ENCODE measurements at places on chromosomes 16 and 17. TPM values are rescaled to one million over a fixed set of nuclear protein-coding genes. Genes with fewer than 3 reads are reported as not detected.

PPP1R1B gene
- total RNA-seq = 0.39 TPM

GRCh38 chr17:68740555-68741447 is 139.6 kb upstream of the FAM20A start:
- no peaks in the 10 kb centered on the region for H3K4me1 ChIP-seq
- no peak overlapping the region for H3K4me3 ChIP-seq
- H3K27ac ChIP-seq = no peak overlapping the region
- no peaks in the 10 kb centered on the region for H3K36me3 ChIP-seq
- no peaks in the 10 kb centered on the region for H3K27me3 ChIP-seq

DNA sequence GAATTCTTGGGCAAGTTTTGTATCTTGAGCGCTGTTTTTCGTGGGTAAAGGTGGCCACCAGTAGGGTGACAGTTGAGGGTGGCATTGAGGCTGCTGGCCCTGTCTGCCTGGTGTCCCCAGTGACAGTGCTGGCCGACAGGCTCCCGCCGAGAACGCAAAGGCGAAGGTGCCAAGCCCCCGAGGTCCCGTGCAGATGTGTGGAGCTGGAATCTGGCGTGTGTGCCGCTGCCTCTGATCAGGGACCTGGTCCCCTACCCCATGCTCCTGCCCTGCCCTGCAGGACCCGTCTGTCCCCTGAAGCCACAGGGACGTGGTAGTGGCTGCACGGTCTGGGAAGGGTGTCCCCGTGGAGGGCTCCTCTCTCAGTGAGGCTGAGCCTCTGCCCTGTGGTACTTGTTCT is 3.5 kb downstream of the UBE2I start:
- H3K36me3 ChIP-seq = peaks cover 21% of the 10 kb centered on the region
- peaks cover 24% of the 10 kb centered on the region for H3K4me1 ChIP-seq
- no peak overlapping the region for H3K27ac ChIP-seq
- H3K27me3 ChIP-seq = no peaks in the 10 kb centered on the region
- H3K4me3 ChIP-seq = no peak overlapping the region
- no peak for DNase-seq

DNA sequence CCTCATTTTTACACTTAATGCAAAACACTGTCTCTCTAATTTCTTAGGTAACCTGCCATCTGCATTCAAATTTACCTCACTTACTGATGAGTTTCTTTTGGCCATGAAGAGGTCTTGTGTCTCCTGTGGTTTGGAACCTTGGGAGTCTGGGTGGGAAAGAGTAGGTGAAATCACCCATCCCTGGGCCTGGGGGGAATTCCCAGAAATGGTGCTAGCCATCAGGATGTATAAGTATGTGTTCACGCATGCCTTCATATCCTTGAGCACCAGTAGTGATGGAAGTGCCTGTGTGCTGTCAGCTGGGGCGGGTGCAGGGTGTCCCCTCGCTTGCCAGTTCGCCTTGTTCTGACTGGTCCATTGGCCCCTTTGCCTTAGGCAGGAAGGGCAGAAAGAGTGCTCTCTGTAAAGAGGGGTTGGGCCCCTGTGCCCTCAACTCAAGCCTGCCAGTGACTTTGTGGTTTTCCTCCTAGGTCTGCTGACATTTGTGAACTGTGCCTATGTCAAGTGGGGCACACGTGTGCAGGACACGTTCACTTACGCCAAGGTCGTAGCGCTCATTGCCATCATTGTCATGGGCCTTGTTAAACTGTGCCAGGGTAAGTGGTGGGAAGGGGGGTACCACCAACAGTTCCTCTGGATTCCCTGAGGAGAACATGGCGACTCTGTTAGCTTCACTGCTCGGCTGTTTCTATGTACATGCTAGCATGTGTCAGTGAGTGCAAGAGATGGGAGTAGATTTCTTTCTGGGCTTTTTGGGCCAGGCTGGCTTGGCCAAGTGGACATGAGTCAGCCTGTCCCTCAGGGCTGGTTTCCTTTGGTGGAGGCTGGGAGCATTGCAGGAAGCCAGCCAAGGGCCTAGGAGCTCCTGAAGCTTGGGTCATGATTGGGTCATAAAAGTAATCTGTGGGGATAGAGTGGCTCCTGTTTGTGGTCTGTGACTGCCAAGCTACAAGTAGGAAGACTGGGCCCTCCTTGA is 23.2 kb downstream of the SLC7A6OS start:
- peak; percentile 65 for DNase-seq
- peaks cover 17% of the 10 kb centered on the region for H3K4me1 ChIP-seq
- H3K27ac ChIP-seq = no peak overlapping the region
- H3K27me3 ChIP-seq = no peaks in the 10 kb centered on the region
- peaks cover 27% of the 10 kb centered on the region for H3K36me3 ChIP-seq

GRCh38 chr17:15930426-15930825 is 14.5 kb upstream of the ADORA2B start:
- H3K27ac ChIP-seq = no peak overlapping the region
- H3K27me3 ChIP-seq = peaks cover 2% of the 10 kb centered on the region
- H3K36me3 ChIP-seq = no peaks in the 10 kb centered on the region
- no peaks in the 10 kb centered on the region for H3K4me1 ChIP-seq
- H3K4me3 ChIP-seq = no peak overlapping the region
- DNase-seq = no peak

GRCh38 chr17:63827801-63828221 is 348 bp upstream of the FTSJ3 start:
- peaks cover 68% of the 10 kb centered on the region for H3K36me3 ChIP-seq
- no peaks in the 10 kb centered on the region for H3K27me3 ChIP-seq
- DNase-seq = no peak
- peak overlapping the region; percentile 96 for H3K4me3 ChIP-seq
- peak overlapping the region; percentile 94 for H3K27ac ChIP-seq

GRCh38 chr16:1820946-1821290 is 5.7 kb downstream of the HAGH start:
- no peaks in the 10 kb centered on the region for H3K36me3 ChIP-seq
- H3K4me3 ChIP-seq = no peak overlapping the region
- H3K27me3 ChIP-seq = no peaks in the 10 kb centered on the region
- H3K4me1 ChIP-seq = peaks cover 5% of the 10 kb centered on the region
- no peak for DNase-seq
- H3K27ac ChIP-seq = no peak overlapping the region

GRCh38 chr17:48915459-48916282 is 7.5 kb downstream of the UBE2Z start:
- H3K4me3 ChIP-seq = no peak overlapping the region
- DNase-seq = peak; percentile 80
- H3K27me3 ChIP-seq = no peaks in the 10 kb centered on the region

GRCh38 chr17:42131232-42131631 is 8.6 kb downstream of the HSPB9 start:
- H3K4me3 ChIP-seq = no peak overlapping the region
- no peak overlapping the region for H3K27ac ChIP-seq
- H3K4me1 ChIP-seq = peaks cover 40% of the 10 kb centered on the region
- H3K36me3 ChIP-seq = peaks cover 27% of the 10 kb centered on the region
- H3K27me3 ChIP-seq = no peaks in the 10 kb centered on the region
